ENCODE measurements at places on chromosomes 2 and 18.

DNA sequence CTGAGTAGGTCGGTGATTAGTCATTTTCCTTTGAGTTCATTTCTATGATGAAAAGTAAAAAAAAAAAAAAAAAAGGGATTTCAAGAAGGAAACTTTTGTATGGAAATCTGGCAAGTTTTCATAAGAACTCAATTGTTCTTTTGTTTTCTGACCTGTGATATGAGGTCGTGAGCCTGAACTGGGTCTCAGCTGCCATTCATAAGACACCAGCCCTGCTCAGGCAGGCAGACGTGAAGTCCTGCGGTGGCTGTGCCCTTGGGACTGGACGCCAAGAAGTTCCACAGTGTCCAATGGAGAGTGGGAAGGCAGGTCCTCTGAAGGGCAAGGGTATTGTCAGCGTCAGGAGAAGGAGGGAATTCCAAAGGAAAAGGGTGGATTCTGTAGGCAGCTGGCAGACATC, 183.9 kb downstream of the NCK2 start:
- DNase-seq = no peak

- DNase-seq = no peak
These were observed 140.0 kb upstream of the ST6GAL2 start for GRCh38 chr2:107025869-107026380.

- no peak for DNase-seq
These were observed 154.7 kb downstream of the HDAC4 start for GRCh38 chr2:239245872-239246721.

DNA sequence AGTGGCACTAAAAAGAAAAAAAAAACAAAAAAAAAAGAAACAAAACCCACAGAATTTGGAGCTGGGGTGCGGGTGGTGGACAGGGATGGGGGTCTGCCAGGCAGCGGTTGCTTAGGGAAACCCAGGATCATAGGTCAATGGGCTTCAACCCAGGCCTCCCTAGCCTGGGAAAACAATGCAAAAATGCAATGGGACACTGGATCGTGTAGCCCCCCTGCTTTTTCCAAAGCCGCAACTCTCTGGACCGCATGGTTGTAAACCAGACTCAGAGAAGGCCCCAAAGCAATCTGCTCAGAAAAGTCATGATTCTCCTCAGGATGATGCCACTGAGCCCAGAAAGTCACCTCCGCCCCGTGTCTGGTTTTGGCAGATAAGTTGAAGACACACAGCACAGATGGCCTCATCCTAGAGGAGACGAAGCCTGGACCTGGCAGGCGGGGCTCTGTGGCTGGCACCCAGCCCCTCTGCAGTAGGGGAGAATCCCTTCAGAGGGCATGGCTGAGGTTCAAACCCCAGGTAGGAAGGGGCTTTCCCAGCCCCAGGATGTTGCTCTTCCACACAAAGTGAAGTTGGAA, 5.1 kb downstream of the DLX2 start:
- DNase-seq = no peak

GRCh38 chr2:95079199-95079683, 42.4 kb downstream of the MRPS5 start:
- no peak for DNase-seq

- DNase-seq = peak; percentile 78
These were observed 1.1 kb downstream of the DOK1 start for GRCh38 chr2:74555610-74556103.

GRCh38 chr2:136045835-136046570, 60.6 kb upstream of the DARS1 start:
- DNase-seq = no peak

GRCh38 chr2:104434318-104434792, 419.6 kb upstream of the POU3F3 start:
- DNase-seq = no peak

- no peak for DNase-seq
These were observed 72.3 kb downstream of the FMNL2 start for GRCh38 chr2:152407204-152407721.

DNA sequence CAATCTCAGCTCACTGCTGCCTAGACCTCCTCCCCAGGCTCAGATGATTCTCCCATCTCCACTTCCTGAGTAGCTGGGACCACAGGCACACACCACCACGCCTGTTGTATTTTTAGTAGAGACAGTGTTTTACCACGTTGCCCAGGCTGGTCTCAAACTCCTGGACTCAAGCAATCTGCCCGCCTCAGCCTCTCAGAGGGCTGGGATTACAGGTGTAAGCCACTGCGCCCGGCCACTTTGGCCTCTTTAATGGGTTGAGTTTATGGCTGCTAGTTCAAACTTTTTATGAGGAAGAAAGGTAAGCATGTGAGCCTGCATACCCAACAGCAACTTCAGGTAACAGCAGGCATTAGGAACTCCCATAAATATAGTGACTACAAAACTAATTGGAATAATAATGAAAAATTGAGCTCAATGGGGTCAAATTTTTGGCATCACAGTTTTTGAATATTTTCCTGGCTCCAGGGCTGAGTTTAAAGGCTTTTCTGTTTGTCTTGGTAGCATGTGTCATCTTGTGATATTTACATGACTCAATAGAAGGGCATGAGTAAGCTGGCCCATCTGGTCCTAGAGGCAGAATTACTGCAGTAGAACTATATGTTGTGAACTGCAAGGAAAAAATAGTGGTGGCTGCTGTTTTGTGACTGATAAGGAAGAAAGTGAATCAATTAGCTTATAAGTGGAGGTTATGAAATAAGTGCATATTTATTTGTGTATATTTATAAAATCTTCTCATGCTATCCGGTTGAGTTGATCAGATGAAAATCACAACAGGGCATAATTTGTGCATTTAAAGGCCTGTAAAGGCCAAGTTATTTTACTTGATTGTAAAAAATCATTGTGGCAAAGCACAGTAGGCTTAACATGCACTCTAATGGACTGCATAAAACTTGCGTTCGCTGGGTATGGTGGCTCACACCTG, 24.8 kb downstream of the GALM start:
- DNase-seq = peak; percentile 23

- no peak for DNase-seq
These were observed 123.4 kb downstream of the ZFP36L2 start for GRCh38 chr2:43103093-43103404.

DNA sequence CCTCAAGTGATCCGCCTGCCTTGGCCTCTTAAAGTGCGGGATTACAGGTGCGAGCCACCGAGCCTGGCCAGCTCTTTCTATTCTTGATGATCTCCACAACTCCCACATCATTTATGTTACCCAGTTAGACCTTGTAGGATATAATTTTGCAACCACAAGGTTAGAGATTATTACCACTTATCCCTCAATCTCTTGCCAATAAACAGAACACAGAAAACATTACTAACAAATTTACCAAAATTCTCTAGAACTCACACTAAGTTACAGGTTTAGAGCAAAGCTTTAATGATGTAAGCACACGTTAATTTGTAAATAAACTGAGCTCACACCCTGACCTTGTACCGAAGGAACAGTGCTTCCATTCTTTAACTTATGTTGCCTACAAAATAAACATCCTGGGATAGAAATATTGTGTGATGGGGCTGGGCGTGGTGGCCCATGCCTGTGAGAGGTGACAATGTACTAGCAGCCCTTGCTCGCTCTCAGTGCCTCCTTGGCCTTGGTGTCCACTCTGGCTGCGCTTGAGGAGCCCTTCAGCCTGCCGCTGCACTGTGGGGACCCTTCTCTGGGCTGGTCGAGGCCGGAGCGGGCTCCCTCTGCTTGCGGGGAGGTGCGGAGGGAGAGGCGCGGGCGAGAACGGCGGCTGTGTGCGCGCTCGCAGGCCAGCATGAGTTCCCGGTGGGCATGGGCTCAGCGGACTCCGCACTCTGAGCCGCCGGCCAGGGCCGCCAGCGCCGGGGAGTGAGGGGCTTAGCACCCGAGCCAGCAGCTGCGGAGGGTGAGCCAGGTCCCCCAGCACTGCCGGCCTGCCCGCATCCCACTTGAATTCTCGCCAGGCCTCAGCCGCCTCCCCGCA, 42.1 kb upstream of the ITSN2 start:
- DNase-seq = no peak

DNA sequence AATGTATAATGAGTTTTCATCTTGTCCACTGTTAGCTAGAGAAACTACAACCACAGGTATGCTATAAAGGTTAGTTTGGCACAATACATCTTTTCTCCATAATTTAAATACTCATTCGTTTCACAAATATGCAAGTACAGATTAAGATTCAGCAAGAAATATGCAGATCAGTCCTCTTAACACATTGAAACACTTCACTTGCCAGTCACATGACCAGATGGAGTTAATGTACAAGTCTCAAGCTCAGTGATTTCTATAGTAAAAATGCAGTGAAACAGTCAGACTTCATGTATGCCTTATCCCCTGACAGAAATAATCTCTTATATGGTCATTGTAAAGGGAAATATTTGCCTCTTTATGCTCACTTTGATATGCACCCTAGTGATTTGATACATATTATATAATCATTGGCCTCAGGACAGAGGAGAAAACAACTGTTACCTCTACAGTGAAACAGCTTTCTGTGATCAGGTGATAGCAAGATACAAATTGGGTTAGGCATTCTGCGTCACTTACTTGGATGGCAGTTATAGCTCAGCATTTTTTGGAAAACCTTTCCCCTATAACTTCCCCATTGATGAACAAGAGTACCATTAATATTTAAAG, 104.6 kb downstream of the TCF4 start:
- no peak for DNase-seq

- DNase-seq = peak; percentile 57
These were observed 31.1 kb downstream of the DOK1 start for GRCh38 chr2:74585406-74586185.

GRCh38 chr2:26566081-26566375, 75.1 kb downstream of the CIB4 start:
- no peak for DNase-seq

GRCh38 chr2:100242476-100242875, 79.8 kb downstream of the LONRF2 start:
- DNase-seq = no peak

- DNase-seq = peak; percentile 10
These were observed 1.3 kb upstream of the USP34 start for GRCh38 chr2:61471905-61472805.

DNA sequence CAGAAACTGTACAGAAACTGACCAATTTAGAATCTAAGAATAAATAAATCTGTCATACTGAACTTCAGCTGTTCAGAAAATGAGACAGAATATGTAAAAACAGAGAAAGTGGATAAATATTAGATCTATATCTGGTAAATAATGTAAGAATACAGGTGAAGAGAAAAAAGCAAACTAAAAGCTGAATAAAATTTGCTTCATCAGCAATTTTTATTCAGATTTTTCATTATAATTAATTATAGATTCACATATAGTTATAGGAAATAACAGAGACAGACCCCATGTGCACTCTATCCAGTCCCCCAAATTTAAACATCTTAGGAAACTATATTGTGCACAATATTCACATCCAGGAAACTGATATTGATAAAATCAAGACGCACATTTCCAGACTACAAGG, 299.2 kb downstream of the EXOC6B start:
- no peak for DNase-seq

- DNase-seq = no peak
These were observed 487.4 kb downstream of the ADCYAP1 start for GRCh38 chr18:1392046-1392445.

DNA sequence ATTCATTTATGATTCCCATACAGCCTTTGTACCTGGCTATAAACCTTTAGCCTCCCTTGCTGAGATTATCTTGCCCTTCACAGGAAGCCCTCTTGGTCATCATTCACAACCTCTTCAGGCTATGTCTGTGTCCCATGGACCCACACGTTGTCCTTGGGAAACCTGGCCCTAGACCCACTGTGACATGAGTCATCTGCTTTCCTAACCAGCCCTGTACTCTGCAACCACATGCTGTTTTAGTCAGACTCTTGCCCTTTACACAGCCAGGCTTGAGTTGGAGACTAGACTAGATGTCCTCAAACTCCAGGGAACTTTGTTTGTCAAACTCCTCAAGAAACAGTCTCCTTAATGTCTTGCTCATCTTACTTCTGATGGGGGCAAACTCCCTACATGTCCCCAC, 229.3 kb upstream of the ZSWIM2 start:
- no peak for DNase-seq

- no peak for DNase-seq
These were observed 109.4 kb upstream of the SERTAD2 start for GRCh38 chr2:64763126-64763525.

GRCh38 chr2:118106926-118107325, 18.7 kb downstream of the INSIG2 start:
- DNase-seq = no peak

GRCh38 chr2:154700136-154700535, 1.6 kb downstream of the KCNJ3 start:
- DNase-seq = no peak

- no peak for DNase-seq
These were observed 572 bp downstream of the INPP4A start for GRCh38 chr2:98445177-98445682.

DNA sequence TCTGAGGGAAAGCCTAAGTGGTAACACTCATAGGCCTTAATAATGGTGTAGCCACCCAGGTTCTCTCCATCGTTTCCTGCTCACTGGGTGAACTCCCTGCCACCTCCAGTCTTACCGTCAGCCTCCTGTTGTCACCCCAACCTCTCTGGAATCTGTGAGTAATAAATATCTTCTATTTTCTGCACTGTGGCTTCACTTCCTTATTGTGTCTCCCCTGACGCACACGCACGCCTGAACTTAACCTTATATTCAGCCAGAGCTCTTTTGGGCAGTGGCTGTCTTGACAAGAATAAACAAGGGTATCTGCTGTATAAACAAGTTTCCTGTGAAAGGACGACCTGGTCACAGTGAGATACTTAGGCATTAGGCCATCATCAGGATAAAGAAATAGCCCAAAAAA, 467.2 kb downstream of the SPAG16 start:
- DNase-seq = no peak

- no peak for DNase-seq
These were observed 16.3 kb downstream of the SNED1 start for GRCh38 chr2:241014764-241015163.

GRCh38 chr18:44897411-44897810, 216.7 kb downstream of the SETBP1 start:
- no peak for DNase-seq

GRCh38 chr2:216791303-216791702, 68.6 kb downstream of the TNP1 start:
- no peak for DNase-seq

DNA sequence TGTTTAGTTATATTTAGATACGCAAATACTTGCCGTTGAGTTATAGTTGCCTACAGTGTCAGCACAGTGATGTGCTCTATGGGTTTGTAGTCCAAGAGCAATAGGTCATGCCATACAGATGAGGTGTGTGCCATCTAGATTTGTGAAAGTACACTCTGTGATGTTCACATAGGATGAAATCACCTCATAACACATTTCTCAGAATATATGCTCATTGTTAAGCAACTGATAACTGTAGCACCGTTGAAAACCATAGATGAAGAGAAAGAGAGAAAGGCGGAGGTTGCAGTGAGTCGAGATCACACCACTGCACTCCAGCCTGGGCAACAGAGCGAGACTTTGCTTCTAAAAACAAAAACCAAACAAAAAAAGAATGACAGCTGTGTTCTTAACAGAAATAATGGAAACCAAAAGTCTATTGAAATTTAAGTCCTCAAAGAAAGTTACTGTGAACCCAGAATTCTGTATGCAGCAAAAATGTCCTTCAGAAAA, 9.5 kb downstream of the DGKD start:
- no peak for DNase-seq

DNA sequence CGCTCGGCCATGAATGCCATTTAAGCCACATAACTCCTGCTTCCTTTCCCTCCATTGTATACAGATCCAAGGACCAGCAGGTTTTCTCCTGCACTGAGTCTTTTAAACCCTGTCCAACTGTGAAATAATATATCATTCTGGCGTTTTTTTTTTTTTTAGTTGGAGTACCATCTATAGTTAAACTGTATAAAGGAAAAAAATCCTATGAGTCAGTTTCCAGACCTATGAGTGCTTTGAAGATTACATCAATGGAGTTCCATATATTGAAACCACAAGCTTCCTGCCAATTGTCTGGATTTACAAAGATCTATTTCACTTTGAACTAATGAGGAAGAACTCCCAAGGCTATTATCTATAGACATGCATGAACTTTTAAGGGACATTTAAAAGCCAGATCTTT, 2.4 kb upstream of the MALT1 start:
- peak; percentile 39 for DNase-seq
